RPMI8226 (cell line): ENCODE measurements at places on chromosomes 13 and 19.

DNA sequence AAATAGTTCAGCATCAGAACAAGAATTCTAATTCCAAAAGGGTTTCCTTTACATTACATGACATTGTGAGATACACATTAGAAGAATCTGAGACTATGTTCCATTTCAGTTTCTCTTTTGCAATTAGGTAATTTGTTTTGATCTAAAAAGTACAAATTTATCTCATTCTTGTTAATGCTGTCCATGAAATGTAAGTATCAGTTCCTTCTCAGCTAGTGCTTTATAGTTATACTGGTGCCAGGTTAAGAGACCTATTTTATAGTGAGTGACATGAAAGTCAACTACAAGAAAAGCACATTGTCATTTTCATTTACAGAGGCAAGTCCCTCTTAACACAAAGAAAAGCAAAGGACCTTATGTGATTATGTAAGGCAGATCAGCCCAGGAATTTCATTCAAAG, 43.9 kb downstream of the RCBTB2 start:
- no peak for DNase-seq

- DNase-seq: no peak
These were observed 9.3 kb upstream of the ACP4 start for GRCh38 chr19:50780753-50781435.

GRCh38 chr13:94335761-94336526, 143.5 kb downstream of the DCT start:
- DNase-seq: no peak

GRCh38 chr13:39767791-39768517, 112.5 kb downstream of the COG6 start:
- DNase-seq: no peak

- DNase-seq: peak; percentile 57
These were observed 920 bp upstream of the TIMM13 start for GRCh38 chr19:2428321-2428690.

- no peak for DNase-seq
These were observed 6.5 kb downstream of the KCTD4 start for GRCh38 chr13:45194081-45194939.

DNA sequence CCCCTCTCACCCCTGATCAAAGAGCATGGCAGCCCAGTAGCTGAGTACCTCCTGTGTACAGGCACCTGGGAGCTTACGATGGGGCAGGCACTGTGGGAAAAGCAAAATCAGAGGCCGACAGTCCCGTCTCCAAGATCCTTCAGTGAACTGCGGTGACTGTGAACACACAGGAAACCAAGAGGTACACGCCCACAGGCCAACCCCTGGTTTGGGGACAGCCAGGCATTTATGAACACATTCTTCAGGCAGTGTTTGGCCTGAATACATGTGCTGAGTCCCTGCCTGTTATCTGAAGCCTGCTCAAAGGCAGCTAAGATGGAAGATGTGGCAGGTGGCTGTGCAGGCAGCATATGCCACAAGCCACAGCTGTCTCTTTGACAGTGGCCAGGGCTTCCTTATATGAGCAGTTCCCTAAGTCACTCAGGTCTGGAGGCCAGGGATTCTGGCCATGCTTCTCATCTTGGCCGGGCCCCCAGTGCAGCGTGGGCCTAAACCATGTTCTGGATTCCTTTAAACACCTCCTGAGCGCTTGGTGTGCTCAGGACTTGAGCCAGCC, 123.6 kb downstream of the UQCRFS1 start:
- no peak for DNase-seq

DNA sequence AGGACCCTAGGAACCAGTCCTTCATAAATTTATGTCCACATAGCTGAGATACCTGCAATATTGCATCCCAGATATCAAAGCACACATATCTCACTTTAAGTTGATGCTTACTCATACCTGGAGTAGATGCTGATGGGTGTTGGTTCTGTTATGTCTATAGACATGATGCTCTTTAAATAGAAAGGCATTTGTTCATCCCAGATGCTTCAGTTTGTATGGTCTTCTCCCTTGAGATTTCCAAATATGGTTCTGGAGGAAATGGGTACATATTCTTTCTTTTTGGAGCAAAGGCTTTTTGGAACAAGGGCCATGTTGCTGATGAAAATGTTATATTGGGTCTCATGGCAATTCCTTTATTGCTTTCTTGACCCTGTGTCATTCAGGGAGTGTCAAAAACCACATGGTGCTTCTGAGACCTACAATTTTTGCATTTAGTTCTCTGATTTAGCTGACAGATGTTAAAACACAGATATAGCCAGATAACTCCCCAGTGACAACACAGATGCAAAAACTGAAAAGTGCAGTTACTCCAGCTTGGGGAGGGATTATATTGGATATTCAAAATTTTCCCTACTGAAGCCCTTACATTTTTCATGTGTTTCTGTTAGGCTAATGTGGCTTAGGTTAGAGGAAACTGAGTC, 211.4 kb downstream of the KCNRG start:
- no peak for DNase-seq

GRCh38 chr13:108828086-108828815, 198.8 kb downstream of the MYO16 start:
- DNase-seq: no peak

GRCh38 chr19:4375164-4376027, 25.0 kb downstream of the SH3GL1 start:
- DNase-seq: no peak
